ENCODE measurements at places on chromosomes 3 and 15.

GRCh38 chr3:139657936-139658335, 19.8 kb downstream of the NMNAT3 start:
- DNase-seq, result no peak

DNA sequence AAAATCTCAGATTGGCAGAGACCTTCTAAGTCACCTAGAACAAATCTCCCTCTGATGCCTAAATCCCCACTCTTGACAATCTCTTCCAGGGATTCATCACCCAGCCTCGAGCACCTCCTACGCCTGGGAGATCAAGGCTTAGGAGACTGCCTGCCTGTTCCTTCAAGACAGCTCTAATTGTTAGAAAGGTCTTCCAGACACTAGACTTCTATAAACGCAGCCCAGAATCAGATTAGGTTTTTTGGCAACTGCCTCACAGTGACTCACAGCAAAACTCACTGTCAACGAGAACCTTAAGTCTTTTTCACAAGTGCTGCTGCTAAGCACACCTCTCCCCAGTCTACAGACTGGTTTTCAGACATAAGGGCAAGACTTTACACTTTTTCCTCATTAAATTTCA, 23.1 kb downstream of the SRGAP3 start:
- no peak for DNase-seq

GRCh38 chr3:46378426-46378942, 7.7 kb downstream of the CCR5 start:
- peak; percentile 67 for DNase-seq

GRCh38 chr15:27865323-27865922, 233.7 kb downstream of the OCA2 start:
- DNase-seq, result no peak

DNA sequence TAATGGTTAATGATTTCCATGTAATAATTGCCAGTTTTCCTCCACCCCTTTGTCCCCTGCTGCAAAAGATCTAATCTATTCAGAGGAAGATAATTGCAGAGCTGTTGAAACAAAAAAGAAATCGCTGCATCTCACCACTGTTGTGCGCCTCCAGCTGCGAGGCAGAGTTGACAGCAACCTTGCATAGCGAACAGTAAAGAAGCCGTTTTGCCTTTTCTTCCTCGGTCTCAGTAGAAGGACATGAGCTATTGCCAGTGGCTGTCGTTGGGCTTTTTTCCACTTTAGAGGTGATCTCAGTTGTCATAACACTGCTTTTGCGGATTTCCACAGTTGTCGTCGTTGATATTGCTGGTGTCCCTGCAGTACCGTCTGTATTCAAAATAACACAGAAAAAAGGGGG, 314.2 kb downstream of the ZNF385D start:
- no peak for DNase-seq
